G401 (cell line): ENCODE measurements at places on chromosomes 4 and X.
A peak's percentile ranks its signal among the peaks of the same experiment; 100 is the strongest.

DNA sequence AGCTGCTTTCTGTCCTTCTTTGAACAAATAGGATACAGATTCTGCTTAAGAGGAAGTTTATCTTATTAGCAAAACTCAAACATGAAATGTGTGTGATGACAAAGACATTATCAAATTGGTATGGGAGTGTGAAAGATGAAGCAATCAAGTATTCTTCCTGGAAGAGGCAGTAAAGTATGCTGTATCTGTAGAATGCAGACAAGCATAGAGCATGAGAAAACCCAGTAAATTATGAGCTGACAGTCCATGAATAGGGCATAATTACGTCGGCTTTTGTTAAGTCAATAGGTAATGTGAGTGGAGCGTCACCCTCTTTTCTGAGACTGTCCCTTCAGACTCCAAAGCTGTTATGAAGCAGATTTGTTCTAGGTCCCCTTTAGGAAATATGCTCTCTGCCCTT lies 458.6 kb upstream of the NWD2 start:
- no peak for DNase-seq

- peak; percentile 75 for DNase-seq
Observed at GRCh38 chr4:140697709-140698560, 58.2 kb downstream of the TBC1D9 start.

- DNase-seq: peak; percentile 51
Observed at GRCh38 chr4:123102897-123103471, 180.6 kb upstream of the NUDT6 start.

GRCh38 chr4:7007944-7008343 lies 35.2 kb upstream of the TADA2B start:
- DNase-seq: no peak

DNA sequence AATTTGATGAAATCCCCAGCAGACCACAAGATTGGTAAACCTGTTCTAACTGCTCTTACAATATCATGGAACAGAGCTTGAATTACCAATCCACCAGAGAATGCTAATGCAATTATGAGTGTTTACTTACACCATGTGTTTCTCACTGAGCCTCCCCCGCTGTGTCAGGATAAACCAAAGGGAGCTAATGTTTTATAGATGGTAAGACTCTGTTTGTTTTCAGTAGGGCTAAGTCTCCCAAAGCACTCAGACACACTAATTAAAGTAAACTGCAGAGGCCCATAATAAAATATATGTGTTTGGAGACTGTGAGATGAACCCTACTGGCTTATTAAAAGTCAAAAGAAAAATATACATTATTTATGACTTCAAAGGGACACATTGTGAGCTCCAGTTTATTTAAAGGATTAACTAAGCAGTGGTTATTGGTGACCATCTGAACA lies 261.7 kb upstream of the FAM241A start:
- DNase-seq: no peak

- DNase-seq: peak; percentile 66
Observed at GRCh38 chr4:41258783-41259182, 2.1 kb downstream of the UCHL1 start.

- DNase-seq: no peak
Observed at GRCh38 chr4:89009115-89009514, 47.9 kb downstream of the FAM13A start.

- peak; percentile 73 for DNase-seq
Observed at GRCh38 chrX:150362599-150363481, at the start of gene MAMLD1. Gene MAMLD1 (plus strand): TSS chrX:150363317. CDS start chrX:150445517, 82,200 bp downstream.

DNA sequence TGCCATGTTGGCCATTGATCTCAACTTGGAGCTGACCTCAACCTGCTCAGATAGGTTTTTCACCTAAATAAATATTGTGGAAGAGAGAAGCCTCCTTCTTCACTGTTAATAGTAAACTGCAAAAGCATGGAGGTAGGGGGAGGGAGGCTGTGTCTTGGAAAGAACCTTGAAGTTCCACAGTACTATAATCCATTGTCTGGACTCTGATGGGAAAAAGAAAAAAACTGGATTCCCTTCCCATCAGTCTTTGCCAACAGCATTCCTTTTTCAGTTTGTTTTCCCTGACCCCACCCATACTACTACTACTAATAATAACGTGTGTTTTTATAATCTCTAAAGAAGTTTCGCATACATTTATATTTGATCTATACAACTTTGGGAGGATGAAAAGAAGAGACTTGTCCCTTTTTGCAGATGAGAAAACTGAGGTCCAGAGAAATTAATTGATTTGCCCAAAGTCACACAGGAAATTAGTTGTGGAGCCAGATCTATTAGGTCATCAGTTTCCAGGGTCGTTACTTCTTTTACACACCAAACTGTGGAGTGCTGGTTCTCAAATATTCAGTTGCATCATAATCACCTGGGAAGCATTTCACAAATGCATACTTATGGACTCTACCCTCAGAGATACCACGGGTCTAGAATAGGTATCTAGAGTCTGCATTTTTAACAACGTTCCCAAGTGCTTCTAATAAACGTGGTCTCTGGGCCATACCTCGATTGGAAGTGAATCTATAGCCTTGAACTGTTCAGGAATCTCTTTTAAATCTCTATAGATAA lies 59.1 kb downstream of the LUZP4 start:
- no peak for DNase-seq
